Kidney (tissue), 22 donors: ENCODE measurements at places on chromosomes 3 and 15.

- no peak for DNase-seq
Observed at GRCh38 chr3:169026543-169027182, 636.8 kb downstream of the MECOM start.

GRCh38 chr15:64850778-64851502 lies 9.2 kb downstream of the PLEKHO2 start:
- no peak for DNase-seq

GRCh38 chr15:73308305-73308704 lies 60.5 kb downstream of the HCN4 start:
- DNase-seq = no peak

GRCh38 chr3:65778968-65779367 lies 259.8 kb downstream of the MAGI1 start:
- DNase-seq = no peak

GRCh38 chr3:181660337-181660736 lies 51.4 kb upstream of the SOX2 start:
- DNase-seq = no peak

DNA sequence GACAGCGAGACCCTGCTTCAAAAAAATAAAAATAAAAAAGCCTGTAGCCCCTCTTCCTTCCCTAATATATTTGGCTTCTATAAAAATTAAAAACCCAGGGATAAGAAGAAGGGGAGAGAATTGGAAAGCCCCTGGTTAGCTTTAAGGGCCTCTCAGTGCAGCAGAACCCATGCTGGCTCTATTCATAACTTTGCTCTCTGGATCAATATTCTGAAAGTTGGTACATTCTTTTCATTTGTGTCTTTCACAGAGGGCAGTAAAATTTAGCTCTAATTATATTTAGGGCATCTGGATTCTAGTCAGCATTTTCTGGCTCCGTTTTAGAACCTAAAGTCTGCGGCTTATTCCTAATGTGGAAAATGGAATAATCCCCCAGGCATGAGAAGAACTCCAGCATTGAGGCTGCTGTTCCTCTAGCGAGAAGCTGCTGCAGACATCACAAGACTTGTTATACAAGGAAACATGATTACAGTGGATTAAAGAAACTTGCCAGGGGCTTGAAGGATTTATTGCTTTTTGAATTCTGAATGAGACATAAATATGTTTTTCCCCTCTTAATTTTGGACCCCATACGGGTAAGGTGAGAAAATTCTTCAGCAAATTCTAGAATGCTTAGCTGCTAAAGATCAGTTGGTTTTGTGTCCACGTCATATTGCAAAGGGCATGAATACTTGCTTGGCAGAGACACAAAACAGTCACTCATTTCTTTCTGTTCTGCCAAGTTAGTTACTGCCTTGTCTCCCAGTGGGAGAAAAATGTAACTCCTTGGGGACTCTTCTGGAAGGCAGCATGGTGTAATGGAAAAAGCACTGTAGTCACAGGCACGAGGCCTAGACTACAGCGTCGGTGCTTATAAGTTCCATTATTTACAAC lies 177.7 kb downstream of the VGLL4 start:
- no peak for DNase-seq

DNA sequence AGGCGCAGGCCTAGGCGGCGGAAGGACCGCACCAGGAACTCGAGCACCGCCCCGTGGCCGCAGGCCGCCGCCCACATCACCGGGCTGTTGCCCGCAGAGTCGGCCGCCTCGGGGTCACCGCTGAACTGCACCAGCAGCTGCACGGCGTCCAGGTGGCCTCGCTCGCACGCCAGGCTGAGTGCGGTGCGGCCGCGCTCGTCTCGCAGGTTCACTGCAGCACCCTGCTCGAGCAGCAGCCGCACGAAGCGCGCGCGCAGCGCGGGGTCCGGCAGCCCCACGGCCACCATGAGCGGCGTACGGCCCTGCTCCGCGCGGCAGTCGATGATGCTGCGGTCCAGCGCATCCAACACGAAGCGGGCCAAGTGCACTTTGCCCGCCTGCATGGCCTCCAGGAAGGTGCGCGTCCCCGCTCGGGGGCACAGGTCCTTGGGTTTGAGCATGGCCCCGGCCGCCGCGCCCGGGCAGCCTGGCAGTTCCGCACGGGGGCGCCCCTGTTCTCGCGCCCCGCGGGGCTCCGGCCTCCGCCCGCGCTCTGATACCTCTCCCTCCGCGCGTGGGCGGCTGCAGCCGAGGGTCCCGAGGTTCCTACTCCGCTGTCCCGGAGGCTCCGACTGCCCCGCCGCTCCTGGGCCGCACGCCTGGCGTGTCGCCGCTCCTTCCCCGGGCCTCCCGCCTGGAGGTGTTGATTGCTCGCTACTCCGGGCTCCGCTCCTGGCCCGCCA lies 556 bp downstream of the ANKRD63 start:
- DNase-seq = no peak

DNA sequence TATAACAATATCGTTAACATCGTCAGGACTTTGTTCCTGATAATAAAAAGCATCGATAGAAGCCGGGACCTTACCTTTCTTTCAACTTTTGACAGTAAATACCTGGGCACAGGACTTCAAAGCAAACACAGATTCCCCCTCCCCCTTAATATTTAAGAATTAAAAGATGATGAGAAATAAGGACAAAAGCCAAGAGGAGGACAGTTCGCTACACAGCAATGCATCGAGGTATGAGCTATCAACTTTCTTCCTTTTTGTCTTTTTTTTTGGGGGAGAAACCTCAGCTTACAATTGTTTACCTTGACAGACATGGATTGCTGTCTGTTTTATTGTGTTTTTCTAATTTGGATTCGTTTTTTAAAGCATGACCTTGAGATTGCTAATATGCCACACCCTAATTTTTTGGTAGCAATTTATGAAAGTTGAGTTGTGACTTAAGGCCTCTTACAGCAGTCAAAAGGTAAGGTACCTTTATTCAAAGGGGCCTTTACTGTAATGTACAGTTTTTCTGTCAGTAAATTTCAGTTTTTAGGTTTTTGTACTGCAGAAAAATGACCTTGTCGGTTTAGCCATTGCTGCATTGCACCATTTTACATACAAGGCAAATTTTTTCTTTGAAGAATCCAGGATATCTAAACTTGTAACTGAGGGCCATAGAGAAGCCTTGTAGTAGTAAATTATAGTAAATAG lies 1.1 kb downstream of the CHD2 start:
- DNase-seq = no peak

GRCh38 chr3:146128179-146128578 lies 32.8 kb downstream of the PLOD2 start:
- no peak for DNase-seq

GRCh38 chr3:61610316-61610715 lies 48.9 kb downstream of the PTPRG start:
- no peak for DNase-seq

DNA sequence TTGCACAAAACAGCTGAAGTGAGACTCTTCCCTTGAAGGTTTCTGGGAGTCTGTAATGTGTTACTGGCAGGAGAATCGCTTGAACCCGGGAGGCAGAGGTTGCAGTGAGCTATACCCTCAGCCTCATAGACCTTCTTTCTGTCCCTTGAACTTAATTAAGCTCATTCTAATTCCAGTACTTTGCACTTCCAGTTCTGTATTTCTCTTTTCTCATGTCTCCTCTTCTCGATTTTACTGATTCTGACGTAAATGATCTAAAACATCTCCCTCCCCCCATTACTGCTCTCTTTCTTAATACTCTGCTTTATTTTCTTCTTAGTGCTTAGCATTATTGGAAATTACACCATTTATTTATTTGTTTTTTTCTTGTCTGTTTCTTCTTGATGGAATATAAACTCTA lies 165.4 kb upstream of the P2RY1 start:
- DNase-seq = no peak

DNA sequence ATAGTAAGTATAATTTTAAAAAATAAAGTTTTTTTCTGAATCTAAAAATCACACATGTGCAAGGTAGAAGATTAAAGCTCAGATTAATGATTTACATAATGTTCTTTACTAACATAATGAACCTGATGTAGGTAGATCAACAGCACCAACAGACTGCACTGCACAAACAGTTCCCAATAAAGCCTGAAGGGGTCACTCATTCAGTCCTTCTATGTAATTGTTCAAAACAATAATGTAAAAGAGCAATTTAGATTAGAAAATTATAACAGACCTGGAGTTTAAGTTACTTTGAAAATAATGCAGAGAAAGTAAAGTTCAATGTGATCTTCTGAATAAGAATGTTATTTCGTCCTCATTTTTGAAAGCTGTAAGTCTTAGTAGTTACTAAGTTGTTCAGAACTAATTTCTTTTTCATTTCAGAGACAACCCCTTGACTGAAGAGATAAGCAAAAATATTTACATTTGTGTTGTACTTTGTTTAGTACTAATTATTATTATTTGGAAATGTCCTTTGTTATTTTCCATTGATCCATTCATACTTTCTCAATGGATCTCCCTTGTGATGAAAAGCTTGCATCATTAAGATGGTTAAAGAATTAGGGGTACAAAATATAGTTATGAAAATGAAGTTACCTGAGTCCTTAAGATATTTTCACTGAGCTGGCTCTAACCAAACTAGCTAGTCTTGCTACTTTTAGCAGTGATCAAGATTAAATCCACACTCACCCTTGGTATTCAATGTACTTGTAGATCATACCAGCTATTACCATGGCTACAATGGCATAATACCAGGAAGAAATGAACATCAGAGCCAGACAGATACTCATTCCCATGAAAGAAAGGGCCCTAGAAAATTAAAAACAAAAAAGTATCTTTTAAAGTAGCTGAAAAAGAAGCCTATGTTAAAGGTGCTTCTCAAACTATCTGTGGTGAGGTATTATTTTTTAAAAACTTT lies 16.8 kb downstream of the EMC4 start:
- DNase-seq = no peak

DNA sequence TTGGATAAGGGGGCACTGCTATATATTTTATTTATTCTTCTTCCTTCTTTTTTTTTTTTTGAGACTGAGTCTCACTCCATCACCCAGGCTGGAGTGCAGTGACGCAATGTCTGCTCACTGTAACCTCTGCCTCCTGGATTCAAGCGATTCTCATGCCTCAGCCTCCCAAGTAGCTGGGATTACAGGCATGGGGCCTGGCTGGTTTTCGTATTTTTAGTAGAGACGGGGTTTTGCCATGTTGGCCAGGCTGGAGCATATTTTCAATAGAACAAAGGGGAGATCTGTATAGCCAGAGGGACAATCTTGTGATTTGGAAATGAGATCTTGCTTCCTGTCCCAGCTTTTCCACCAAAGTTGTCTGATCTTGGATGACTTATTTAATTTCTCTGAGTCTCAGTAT lies 133.1 kb upstream of the ABHD17C start:
- DNase-seq = no peak

DNA sequence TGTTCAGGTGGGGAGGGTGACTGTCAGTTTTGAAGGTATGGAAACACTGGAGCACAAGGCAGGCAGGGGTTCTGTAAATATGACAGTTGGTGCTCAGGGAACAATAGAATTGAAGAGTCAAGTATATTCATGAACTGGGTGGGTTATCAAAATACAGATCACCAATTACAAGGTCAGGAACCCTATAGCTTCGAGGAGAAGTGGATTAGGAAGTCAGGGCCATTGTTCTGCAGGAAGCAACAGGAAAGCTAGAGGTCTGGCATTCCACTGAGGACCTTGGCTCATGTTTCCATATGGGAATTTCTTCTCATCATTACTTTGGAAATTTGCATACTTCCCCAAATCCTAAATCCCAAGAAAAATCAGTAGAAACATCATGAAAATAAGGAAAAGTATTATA lies 125.9 kb downstream of the MYRIP start:
- DNase-seq = no peak

DNA sequence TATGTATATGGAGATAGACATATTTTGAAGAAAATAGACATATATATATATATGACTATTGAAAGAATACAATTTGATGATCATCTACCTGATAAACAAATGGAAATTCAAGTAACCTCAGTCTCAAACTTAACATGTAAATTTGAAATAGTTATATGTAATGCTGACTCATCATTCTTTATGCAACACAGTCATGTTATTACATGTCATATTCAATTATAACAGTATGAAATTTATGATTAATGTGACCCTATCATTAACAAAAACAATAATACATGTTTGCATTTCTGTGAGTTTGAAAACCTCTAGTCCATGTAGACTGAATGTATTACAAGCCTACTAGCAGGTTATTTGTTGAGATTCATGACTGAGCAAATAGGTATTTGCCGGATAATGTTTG lies 204.1 kb downstream of the CADM2 start:
- DNase-seq = no peak

DNA sequence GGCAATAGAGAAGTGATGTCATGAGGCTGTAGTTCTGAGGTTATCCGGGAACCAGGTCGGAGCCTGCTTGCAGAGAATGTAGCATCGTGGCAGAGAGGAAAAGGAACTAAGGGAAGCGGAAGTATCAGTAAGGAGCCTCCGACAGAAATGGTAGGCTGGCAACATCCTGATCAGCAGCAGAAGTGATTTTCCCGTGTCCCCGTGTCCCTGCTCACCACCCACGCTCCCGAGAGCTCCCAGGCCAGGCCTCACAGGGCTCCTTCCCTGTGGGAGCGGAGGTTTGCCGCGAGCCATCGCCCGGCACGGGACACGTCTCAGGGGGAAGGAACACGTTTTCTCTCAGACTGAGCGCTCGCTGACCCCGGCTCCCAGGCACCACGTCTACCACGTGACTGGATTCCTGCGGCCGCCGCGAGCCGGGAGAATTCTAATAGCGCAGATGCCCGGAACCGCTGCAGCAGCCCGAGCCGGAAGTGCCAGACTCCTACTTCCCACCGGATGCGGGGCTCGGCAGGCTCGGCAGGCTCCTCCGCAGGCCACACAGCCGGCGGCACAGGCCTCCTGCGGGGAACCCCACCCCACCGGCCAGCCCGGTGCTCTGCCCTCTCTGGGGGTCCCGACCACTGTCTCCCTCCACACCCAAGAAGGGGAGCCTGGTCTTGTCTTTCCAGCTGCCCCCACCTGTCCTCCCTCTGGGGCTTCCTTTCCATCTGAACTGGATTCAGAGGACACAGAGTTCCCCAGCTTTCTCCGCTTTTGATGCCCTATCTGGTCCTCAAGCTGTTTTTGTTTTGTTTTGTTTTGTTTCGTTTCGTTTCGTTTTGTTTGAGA lies 99.3 kb downstream of the BDH1 start:
- DNase-seq = peak; percentile 91

GRCh38 chr15:60441331-60441730 lies 37.6 kb downstream of the ICE2 start:
- DNase-seq = no peak

DNA sequence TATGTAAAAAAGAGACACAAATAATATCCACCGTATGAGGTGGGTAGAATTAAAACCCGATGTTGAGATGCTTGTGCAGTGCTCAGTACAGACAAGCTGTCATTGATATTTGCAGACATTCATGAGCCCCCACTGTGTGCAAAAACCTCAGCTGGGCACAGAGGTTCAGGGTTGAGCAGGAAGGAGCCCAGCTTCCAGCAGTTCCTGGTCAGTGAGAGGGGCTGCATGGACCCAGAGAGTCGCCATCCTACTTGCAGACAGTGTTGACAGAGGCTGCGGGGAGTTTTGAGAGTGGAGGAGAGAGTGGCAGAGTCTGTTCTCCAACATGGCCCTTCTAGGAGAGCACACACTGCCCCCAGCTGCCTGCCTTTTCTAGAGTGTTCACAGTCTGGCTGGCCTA lies 6.1 kb upstream of the LTF start:
- DNase-seq = no peak

DNA sequence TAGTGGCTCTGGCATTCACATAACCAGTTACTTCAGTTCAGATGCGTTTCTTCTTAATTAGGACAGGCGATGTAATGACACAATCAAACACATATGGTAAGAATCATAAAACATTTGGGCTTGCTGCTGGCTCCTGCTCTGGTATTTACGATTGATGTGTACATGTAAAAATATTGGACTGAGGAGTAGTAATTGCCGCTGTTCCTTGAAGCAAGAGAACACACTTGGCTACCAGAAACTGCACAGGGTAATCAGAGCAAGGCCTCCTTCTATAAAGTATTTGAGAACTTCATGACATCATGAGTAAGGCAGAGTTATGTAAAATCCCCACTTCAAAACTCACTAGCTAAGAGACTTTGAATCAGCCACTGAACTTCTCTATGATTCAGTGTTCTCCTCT lies 158.1 kb downstream of the SSR3 start:
- DNase-seq = peak; percentile 28
